Activated CD4-positive, alpha-beta memory T cell treated with anti-CD3 and anti-CD28 coated beads, Interleukin-2, amount 10 ng/mL, durations not matched to agents 7 days and 5 days (primary cell): ENCODE measurements at places on chromosomes 16 and 17. TPM values are rescaled to one million over a fixed set of nuclear protein-coding genes. Genes with fewer than 3 reads are reported as not detected.

The C16orf96 gene
- not detected for total RNA-seq

The CLDN9 gene
- 0.23 TPM for total RNA-seq

DNA sequence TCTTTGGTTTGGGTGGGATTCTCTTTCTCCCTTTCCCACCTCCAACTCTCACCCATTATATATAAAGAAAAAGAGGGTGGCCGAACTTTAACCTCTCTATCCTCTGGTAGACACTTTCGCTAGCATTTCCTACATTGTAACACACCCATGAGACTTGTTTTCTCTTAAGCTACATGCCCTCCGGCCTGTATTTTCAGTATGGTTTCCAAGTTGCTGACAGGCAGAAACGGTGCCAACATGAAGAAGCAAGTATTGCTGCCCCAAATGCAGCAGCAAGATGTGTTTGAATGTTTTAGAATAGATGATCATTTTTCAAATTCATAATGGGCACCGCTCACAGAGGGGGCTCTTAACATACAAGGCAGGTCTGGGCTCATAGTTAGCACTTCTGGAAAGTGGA, 18.7 kb upstream of the CYB5B start:
- DNase-seq = no peak
- H3K27me3 ChIP-seq = peaks cover 5% of the 10 kb centered on the region
- H3K4me1 ChIP-seq = peaks cover 5% of the 10 kb centered on the region
- no peaks in the 10 kb centered on the region for H3K36me3 ChIP-seq
- no peak overlapping the region for H3K4me3 ChIP-seq

The SETD6 gene
- 8.9 TPM for total RNA-seq

The MED31 gene
- total RNA-seq = 26.3 TPM

DNA sequence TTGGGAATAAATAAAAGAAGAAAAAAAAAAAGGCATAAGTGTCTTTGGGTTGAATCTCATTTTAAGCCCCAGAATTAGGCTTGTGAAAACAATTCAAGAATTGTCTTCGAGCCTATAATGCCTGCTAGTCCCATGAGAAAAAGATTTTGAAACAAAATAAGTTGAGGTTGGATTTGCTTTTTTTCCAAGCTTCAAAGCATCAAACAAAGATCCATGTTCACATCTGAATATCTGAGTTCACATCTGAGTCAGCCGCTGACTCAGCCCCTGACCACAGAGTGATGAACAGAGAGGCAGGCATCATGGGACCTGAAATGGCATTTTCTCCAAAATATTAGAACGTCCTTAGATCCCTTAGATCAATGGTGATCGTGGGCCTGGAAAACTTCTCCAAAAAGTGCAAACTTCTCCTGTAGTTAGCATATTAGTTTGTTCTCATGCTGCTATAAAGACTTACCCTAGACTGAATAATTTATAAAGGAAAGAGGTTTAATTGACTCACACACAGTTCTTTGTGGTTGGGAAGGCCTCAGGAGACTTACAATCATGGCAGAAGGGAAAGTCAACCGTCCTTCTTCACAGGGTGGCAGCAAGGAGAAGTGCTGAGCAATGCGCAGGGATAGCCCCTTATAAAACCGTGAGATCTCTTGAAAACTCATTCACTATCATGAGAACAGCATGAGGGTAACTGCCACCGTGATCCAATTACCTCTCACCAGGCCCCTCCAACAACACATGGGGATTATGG, 294.6 kb upstream of the HSBP1 start:
- DNase-seq = no peak
- no peak overlapping the region for H3K27ac ChIP-seq
- no peaks in the 10 kb centered on the region for H3K36me3 ChIP-seq

- peaks cover 35% of the 10 kb centered on the region for H3K27me3 ChIP-seq
- no peak overlapping the region for H3K4me3 ChIP-seq
- no peak overlapping the region for H3K27ac ChIP-seq
- no peaks in the 10 kb centered on the region for H3K36me3 ChIP-seq
These were observed 16.5 kb downstream of the TBX2 start for GRCh38 chr17:61416211-61416539.

GRCh38 chr16:58264961-58265479, 29.8 kb downstream of the PRSS54 start:
- peaks cover 11% of the 10 kb centered on the region for H3K4me1 ChIP-seq
- H3K27ac ChIP-seq = no peak overlapping the region
- no peaks in the 10 kb centered on the region for H3K27me3 ChIP-seq
- H3K36me3 ChIP-seq = no peaks in the 10 kb centered on the region
- no peak for DNase-seq

DNA sequence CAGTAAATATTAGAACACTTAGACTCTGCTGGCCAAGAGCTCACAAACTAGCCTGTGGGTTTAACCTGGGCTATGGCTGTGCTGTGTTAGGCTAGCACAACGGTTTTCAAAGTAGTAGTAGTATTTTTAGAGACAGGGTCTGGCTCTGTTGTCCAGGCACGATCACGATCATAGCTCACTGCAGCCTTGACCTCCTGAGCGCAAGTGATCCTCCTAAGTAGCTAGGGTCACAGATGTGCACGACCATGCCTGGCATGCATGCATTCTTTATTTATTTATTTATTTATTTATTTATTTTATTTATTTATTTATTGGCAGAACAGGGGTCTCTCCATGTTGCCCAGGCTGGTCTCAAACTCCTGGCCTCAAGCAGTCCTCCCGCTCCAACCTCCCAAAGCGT, 10.3 kb downstream of the MRPL27 start:
- DNase-seq = no peak
- peaks cover 23% of the 10 kb centered on the region for H3K36me3 ChIP-seq
- H3K27me3 ChIP-seq = no peaks in the 10 kb centered on the region

The SLC7A6OS gene
- total RNA-seq = 31.2 TPM

GRCh38 chr16:27341549-27341948, 27.8 kb downstream of the IL4R start:
- DNase-seq = no peak
- no peaks in the 10 kb centered on the region for H3K27me3 ChIP-seq
- H3K36me3 ChIP-seq = peaks cover 90% of the 10 kb centered on the region
- H3K27ac ChIP-seq = no peak overlapping the region
- no peak overlapping the region for H3K4me3 ChIP-seq
- peaks cover 16% of the 10 kb centered on the region for H3K4me1 ChIP-seq

The TNFAIP1 gene
- 25.2 TPM for total RNA-seq

- H3K27me3 ChIP-seq = no peaks in the 10 kb centered on the region
- H3K27ac ChIP-seq = no peak overlapping the region
- peaks cover 46% of the 10 kb centered on the region for H3K4me1 ChIP-seq
- peaks cover 56% of the 10 kb centered on the region for H3K36me3 ChIP-seq
- DNase-seq = no peak
- H3K4me3 ChIP-seq = no peak overlapping the region
These were observed 209.2 kb downstream of the RPTOR start for GRCh38 chr17:80753685-80754345.

The C1QTNF8 gene
- total RNA-seq = not detected

The TPSD1 gene
- not detected for total RNA-seq

The RHOT2 gene
- 141 TPM for total RNA-seq

GRCh38 chr16:48347191-48347865, 37.9 kb downstream of the SIAH1 start:
- H3K4me3 ChIP-seq = no peak overlapping the region
- no peaks in the 10 kb centered on the region for H3K27me3 ChIP-seq
- no peak for DNase-seq
- H3K27ac ChIP-seq = no peak overlapping the region
- peaks cover 40% of the 10 kb centered on the region for H3K36me3 ChIP-seq

DNA sequence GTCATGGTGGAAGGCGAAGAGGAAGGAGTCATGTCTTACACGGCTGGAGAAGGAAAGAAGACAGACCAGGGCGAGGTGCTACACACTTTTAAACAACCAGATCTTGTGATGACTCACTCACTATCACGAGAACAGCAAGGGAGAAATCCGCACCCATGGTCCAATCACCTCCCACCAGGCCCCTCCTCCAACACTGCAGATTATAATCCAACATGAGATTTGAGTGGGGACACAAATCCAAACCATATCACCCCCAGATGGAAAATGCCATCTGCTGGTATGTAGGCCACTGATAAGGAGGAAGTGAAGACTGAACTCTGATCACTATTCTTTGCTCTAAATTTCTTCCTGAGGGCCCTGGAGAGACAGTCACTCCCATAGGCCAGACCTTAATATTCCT, 7.5 kb upstream of the ITGAX start:
- H3K4me1 ChIP-seq = peaks cover 43% of the 10 kb centered on the region
- no peak for DNase-seq
- no peak overlapping the region for H3K27ac ChIP-seq
- no peak overlapping the region for H3K4me3 ChIP-seq
- peaks cover 7% of the 10 kb centered on the region for H3K36me3 ChIP-seq

- H3K4me3 ChIP-seq = no peak overlapping the region
- peaks cover 23% of the 10 kb centered on the region for H3K36me3 ChIP-seq
- peaks cover 10% of the 10 kb centered on the region for H3K4me1 ChIP-seq
- DNase-seq = no peak
- H3K27ac ChIP-seq = no peak overlapping the region
- no peaks in the 10 kb centered on the region for H3K27me3 ChIP-seq
These were observed 70.8 kb upstream of the KCTD5 start for GRCh38 chr16:2611499-2611862.

The CSH1 gene
- not detected for total RNA-seq

- H3K36me3 ChIP-seq = no peaks in the 10 kb centered on the region
- no peak overlapping the region for H3K27ac ChIP-seq
- H3K27me3 ChIP-seq = peaks cover 12% of the 10 kb centered on the region
- no peak overlapping the region for H3K4me3 ChIP-seq
- DNase-seq = peak; percentile 12
These were observed 15.3 kb downstream of the WFIKKN2 start for GRCh38 chr17:50850640-50851039.

The CPNE7 gene
- total RNA-seq = 4.4 TPM

The KIF18B gene
- 66.9 TPM for total RNA-seq

The CRYM gene
- not detected for total RNA-seq

- no peak overlapping the region for H3K27ac ChIP-seq
- H3K36me3 ChIP-seq = peaks cover 10% of the 10 kb centered on the region
- peaks cover 8% of the 10 kb centered on the region for H3K4me1 ChIP-seq
- no peak overlapping the region for H3K4me3 ChIP-seq
- DNase-seq = no peak
These were observed 95.0 kb downstream of the PRKCB start for GRCh38 chr16:23930791-23931190.

DNA sequence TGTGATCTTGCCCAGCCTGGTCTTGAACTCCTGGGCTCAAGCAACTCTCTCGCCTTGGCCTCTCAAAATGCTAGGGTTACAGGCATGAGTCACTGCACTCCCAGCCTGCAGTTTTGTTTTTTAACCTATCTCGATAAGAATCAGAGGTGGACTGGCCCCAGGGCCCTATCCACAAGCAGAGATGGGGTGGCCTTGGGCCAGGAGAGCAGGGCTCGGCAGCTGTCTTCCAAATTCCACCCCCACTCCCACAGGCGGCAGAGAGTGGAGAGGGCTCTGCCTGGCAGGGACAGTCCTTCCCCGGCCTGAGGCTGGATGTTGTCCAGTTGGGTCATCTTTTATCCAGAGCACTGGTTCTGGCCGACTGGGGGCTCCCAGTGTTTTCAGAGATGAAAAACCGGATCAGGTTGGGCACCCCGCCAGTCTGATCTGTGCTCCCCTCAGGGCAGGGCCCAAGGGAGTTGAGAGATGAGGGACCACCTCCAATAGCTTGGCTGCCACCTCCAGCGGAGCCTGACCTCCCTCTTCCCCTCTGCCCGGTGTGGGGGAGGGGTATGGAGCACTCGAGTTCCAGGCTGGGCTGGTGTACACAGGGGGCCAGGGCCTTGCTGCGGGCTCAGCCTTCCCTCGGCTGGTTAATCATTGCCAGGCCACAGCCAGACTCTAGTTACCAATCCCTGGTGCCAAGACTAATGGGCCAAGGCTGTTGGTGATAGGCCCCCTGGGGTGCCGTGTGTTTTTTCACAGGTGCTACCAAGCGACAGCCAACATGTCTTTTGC, 30.3 kb upstream of the MYO15B start:
- H3K27me3 ChIP-seq = no peaks in the 10 kb centered on the region
- H3K27ac ChIP-seq = no peak overlapping the region

The SGCA gene
- total RNA-seq = not detected

DNA sequence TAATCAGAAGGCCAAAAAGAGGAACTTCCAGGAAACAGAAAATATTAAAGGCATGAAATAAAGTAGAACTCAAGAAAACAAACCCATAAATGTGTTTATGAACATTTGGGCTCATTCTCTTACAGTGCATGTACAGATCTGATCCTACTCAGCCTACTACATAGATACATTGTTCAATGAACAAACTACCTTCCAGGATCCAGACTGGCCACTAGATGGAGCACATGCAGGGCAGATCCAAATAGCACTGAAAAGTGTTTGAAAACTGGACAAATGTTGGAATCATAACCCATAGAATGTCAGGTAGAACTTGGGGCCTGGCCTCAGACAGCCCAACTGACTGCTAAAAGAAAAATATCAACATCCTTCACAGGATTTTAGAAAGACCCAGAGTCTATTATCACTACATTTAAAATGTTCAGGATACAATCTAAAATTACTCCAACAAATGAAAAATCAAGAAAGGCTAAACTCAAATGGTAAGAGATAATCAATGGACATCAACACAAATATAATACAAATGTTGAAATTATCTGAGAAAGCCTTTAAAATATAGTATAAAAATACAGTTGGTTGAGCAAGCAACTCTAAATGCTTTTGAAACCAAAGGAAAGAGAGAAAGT, 122.4 kb upstream of the NUDT7 start:
- H3K4me1 ChIP-seq = no peaks in the 10 kb centered on the region
- H3K27me3 ChIP-seq = peaks cover 25% of the 10 kb centered on the region
- no peak overlapping the region for H3K4me3 ChIP-seq
- DNase-seq = no peak

GRCh38 chr16:82031116-82032084, 3.7 kb upstream of the HSD17B2 start:
- DNase-seq = no peak
- H3K4me3 ChIP-seq = no peak overlapping the region
- no peaks in the 10 kb centered on the region for H3K36me3 ChIP-seq
- H3K4me1 ChIP-seq = no peaks in the 10 kb centered on the region
- no peak overlapping the region for H3K27ac ChIP-seq

The CRHR1 gene
- not detected for total RNA-seq

The NAGS gene
- 1.5 TPM for total RNA-seq

The EIF5A gene
- 419 TPM for total RNA-seq

DNA sequence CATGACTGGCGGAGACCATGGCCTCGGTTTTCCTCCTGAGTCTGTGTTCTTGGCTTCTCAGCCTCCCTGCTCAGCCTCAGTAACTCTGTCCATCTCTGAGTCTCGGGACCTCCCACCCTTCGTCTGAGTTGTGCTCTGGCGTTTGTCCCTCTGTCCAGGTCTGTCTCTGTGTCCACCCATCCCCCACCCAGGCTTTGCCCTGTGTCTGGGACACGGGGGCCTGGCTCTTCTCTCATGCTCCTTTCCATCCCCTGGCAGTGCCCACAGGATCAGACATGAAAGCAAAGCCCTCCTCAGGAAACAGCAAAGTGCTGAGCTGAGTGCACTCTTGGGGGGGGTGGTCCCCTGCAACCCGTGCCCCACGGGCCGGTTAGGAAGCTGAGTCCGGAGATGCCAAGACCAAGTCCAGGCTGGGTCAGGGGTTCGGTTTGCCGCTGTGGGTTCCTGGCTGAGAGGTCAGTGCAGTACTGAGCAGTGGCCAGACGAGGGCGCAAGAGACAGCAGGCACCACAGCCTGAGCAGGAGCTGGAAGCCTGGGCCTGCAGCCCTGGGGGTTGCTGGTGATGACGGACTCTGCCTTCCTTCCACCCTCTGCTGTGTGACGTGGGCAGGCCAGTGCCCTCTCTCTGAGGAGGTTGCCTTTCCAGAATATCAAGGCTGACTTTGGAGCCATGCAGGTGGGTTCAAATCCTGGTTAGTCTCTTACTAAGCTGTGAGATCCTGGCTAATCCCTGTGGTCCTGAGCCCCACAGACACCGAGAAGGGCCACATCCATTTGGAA, 2.5 kb downstream of the P2RX1 start:
- no peaks in the 10 kb centered on the region for H3K27me3 ChIP-seq
- H3K4me3 ChIP-seq = no peak overlapping the region
- DNase-seq = peak; percentile 86
- no peaks in the 10 kb centered on the region for H3K36me3 ChIP-seq
- no peak overlapping the region for H3K27ac ChIP-seq
